Right ventricle myocardium superior (tissue), 1 donor: ENCODE measurements at places on chromosomes 16 and 17. TPM values are rescaled to one million over a fixed set of nuclear protein-coding genes. Genes with fewer than 3 reads are reported as not detected.

DNA sequence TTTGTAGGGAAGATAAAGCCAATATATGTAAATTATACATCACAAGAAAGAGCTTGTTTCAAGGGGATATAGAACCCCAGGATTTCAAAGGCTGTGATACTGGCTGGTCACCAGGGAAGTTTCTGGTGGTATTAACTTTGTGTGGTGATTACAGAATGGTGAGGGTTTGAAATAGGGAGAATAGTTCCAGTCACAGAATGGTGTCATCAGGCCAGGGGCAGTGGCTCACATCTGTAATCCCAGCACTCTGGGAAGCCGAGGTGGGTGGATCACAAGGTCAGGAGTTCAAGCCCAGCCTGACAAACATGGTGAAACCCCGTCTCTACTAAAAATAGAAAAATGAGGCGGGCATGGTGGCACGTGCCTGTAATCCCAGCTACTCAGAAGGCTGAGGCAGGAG is 183.8 kb upstream of the XYLT1 start:
- DNase-seq, result no peak

DNA sequence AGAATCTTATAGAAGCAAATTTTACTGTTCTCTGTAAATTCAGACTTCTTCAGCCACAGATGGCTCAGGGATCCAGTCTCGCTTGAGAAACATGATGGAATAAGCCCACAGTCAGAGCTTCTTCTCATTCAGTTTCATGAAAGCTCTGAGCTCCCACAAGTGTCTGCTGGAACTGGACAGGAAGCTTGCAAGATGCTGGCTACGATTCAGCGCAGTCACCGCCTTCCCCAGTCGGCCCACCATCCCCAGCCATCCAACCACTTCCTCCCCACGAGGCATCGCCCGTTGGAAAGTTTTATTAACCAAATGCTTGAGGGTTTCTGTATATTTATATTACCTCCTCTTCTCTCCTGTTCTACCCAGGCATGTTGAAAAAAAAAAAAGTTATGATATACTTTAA is 171.7 kb downstream of the ZFHX3 start:
- DNase-seq, result peak; percentile 81

Gene KRT25
- total RNA-seq, result not detected

DNA sequence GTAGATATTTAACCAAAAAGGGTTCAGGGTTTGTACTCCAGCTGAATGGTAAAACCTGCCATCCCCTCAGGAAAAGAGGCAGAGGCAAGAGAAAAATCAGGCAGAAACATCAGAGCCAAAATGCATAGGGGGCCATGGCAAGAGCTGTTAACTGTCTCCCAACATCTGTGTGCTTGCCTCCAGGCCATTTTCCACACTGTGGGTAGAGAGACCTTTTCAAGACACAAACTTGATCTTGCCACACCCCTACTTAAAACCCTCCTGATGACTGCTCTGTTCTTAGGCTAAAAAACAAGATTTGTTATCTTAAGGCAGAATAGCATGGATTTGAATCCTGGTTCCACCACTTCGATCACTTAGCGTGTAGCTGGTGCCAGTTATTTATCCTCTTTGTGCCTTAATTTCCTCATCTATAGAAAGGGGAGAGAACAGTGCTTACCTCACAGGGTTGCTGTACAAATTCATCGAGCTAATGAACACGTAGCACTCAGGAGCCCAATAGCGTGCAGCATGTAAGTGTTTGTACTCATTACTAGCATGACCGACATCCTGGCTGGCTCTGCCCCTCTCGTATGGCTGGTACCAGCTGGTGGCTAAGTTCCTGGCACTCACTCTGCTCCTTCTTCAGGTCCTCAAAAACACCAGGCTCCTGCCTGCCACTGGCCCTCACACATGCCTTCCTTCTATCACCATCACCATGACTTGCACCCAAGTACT is 25.8 kb downstream of the STAT3 start:
- DNase-seq, result no peak

Gene SPATA22
- total RNA-seq, result 0.51 TPM

Gene GFER
- 28.3 TPM for total RNA-seq

GRCh38 chr16:31478956-31479355 is 4.0 kb upstream of the SLC5A2 start:
- no peak for DNase-seq

GRCh38 chr16:20740007-20740883 is 1.4 kb downstream of the THUMPD1 start:
- no peak for DNase-seq

GRCh38 chr16:75392906-75393305 is 40.4 kb downstream of the CFDP1 start:
- no peak for DNase-seq

- DNase-seq, result no peak
These were observed 26.5 kb downstream of the NKD1 start for GRCh38 chr16:50574745-50575136.

GRCh38 chr17:162689-163088 is 18.8 kb downstream of the DOC2B start:
- no peak for DNase-seq

DNA sequence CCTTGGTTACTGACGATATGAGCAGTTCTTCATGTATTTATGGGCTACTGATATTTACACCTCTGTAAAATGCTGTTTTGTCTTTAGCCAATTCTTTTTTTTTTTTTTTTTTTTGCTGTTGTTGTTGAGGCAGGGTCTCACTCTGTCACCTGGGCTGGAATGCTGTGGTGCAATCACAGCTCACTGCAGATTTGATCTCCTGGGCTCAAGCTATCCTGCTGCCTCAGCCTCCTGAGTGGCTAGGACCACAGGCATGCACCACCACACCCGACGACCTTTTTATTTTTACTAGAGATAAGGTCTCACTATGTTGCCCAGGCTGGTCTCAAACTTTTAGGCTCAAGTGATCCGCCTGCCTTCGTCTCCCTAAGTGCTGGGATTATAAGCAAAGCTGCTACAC is 225.0 kb upstream of the AXIN2 start:
- no peak for DNase-seq

DNA sequence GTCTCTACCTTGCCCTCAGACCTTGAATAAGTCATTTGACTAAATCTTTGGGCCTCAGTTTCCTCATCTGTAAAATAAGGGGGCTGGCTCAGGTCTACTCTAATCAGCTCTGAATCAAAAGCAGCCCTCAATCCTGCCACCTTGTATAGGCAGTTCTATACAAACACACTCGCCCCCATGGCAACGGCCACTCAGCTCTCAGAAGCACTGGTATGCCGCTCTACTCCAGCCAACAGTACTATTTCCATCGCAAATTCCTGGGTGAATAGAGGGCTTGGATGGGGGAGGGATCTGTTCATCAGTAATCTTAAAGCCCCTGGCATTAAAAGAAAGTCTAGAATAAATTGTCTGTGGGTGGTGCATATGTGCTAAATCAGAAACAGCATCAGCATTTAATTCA is 21.2 kb upstream of the TAOK1 start:
- peak; percentile 63 for DNase-seq

Gene C1QL1
- total RNA-seq, result 7.3 TPM

- no peak for DNase-seq
These were observed 708.0 kb upstream of the SOX9 start for GRCh38 chr17:71412803-71413202.

Gene SERPINF2
- total RNA-seq, result 0.32 TPM

DNA sequence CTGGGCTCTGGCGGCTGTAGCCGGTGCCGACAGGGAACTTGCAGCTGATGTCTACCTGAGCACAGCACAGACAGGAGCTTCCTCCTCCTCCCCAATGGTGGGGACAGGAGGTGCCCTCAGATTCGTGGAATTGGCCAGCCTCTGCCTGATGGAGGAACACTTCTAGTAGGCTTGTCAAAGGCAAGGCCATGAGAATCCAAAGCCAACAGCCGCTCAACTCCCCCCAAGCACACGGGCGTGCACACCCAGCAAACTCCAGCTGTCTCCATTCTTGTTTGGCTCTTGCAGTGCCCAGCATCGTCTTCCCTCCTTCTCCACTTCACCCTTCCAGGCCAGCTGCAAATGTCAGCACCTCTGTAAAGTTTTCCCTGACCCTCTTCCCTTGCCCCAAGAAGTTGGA is 35.1 kb downstream of the SCNN1G start:
- no peak for DNase-seq

Gene STAC2
- total RNA-seq, result 1.4 TPM

- DNase-seq, result peak; percentile 94
These were observed at the start of gene RASD1 for GRCh38 chr17:17496189-17497064. Gene RASD1 (minus strand): TSS chr17:17496395. CDS start chr17:17496181, 214 bp downstream.
